A549 treated with CpdA at 1 μM for 4 hours (cell line): ENCODE measurements at places on chromosomes 11 and 22. TPM values are rescaled to one million over a fixed set of nuclear protein-coding genes. Genes with fewer than 3 reads are reported as not detected.

The USP2 gene
- 0.24 to 0.60 TPM (median 0.45 TPM) in 5 replicates for total RNA-seq

The DEFB131B gene
- not detected in 5 replicates for total RNA-seq

The NXPE2 gene
- total RNA-seq = not detected in 5 replicates

The DRD2 gene
- total RNA-seq = 0.03 TPM in 1 of 5 replicates, not detected in the others

The TEX54 gene
- not detected in 5 replicates for total RNA-seq

The PRRG4 gene
- 0.56 to 0.73 TPM (median 0.58 TPM) in 5 replicates for total RNA-seq

The PAX6 gene
- total RNA-seq = 1.2 to 3.3 TPM (median 1.7 TPM) in 5 replicates

The CBLIF gene
- total RNA-seq = not detected in 5 replicates

The DLAT gene
- total RNA-seq = 24.1 to 33.2 TPM (median 27.0 TPM) in 5 replicates

The SORL1 gene
- total RNA-seq = 1.6 to 1.8 TPM (median 1.7 TPM) in 5 replicates

The CDC45 gene
- total RNA-seq = 24.1 to 27.9 TPM (median 24.8 TPM) in 5 replicates

The BEST1 gene
- total RNA-seq = 2.1 to 8.7 TPM (median 5.1 TPM) in 5 replicates

The CD6 gene
- 0.10 to 0.64 TPM (median 0.27 TPM) in 5 replicates for total RNA-seq

The OR8D1 gene
- total RNA-seq = not detected in 5 replicates

The SCO2 gene
- 1.9 to 6.1 TPM (median 4.8 TPM) in 5 replicates for total RNA-seq

The OR4X1 gene
- not detected in 5 replicates for total RNA-seq

The TRIM29 gene
- 5.2 to 7.1 TPM (median 6.2 TPM) in 5 replicates for total RNA-seq

The HTR3A gene
- not detected in 5 replicates for total RNA-seq

The NLRP6 gene
- not detected in 5 replicates for total RNA-seq

The SHISAL1 gene
- total RNA-seq = 7.2 to 8.4 TPM (median 7.4 TPM) in 5 replicates

The YPEL4 gene
- total RNA-seq = 0.16 to 0.43 TPM (median 0.32 TPM) in 5 replicates

The TRIM66 gene
- 2.0 to 2.8 TPM (median 2.3 TPM) in 5 replicates for total RNA-seq

The C11orf42 gene
- total RNA-seq = not detected in 5 replicates

The DNAJC24 gene
- 8.6 to 14.5 TPM (median 10.6 TPM) in 5 replicates for total RNA-seq

The SCN3B gene
- 0.14 to 0.23 TPM (median 0.15 TPM) in 5 replicates for total RNA-seq

The RIMBP3C gene
- total RNA-seq = 0.10 to 0.26 TPM (median 0.24 TPM) in 5 replicates

The CDKN1C gene
- total RNA-seq = 0.52 to 0.92 TPM (median 0.71 TPM) in 5 replicates

The TRPM5 gene
- total RNA-seq = not detected in 5 replicates

The LRRC74B gene
- total RNA-seq = 0.03 TPM in 1 of 5 replicates, not detected in the others

The CASP5 gene
- not detected in 5 replicates for total RNA-seq
